Sciatic nerve (tissue), 2 donors: ENCODE measurements at places on chromosomes 7 and 10. TPM values are rescaled to one million over a fixed set of nuclear protein-coding genes. Genes with fewer than 3 reads are reported as not detected.

DNA sequence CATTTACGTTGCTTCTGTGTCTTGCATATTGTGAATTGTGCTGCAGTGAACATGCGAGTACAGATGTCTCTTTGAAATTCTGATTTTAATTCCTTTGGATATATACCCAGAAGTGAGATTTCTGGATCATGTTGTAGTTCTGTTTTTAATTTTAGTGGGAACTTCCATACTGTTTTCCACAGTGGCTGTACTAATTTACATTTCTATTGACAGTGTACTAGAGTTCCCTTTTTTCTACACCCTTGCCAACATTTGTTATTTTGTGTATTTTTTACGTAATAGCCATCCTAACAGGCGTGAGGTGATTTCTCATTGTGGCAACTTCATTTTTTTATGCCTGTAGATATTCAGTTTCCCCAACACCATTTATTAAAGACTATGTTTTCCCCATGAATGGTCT, 144.7 kb upstream of the INHBA start:
- no peak for DNase-seq

GRCh38 chr10:91006752-91007346, 86.0 kb upstream of the ANKRD1 start:
- no peak for DNase-seq

DNA sequence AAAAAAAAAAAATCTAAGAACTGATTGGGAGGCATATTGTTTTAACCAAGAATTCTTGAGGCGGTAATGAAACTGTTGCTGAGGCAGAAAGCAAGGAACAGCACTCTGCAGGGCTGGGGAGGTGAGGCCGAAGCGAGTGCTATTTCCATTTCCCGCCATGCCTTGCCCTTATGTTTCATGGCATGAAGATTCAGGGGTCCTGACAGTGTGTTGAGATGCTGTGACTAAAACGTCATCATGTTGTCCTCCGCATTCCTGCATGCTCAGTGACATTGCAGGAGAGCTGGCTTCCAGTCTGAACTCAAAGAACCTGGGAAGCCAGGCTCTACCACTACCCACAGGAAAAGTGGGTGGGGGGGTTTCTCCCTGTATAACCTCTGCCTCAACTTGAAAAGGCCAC, 85.2 kb downstream of the EBF3 start:
- DNase-seq, result no peak

- DNase-seq, result no peak
Observed at GRCh38 chr10:60434418-60435046, 44.9 kb upstream of the ANK3 start.

GRCh38 chr10:127919418-127920271, 12.7 kb downstream of the PTPRE start:
- no peak for DNase-seq

The VSIR gene
- total RNA-seq, result 171 TPM

The ZNF727 gene
- total RNA-seq, result 6.8 TPM

The OR2A42 gene
- 0.27 TPM for total RNA-seq
